ENCODE measurements at places on chromosomes 1 and 21. TPM values are rescaled to one million over a fixed set of nuclear protein-coding genes. Genes with fewer than 3 reads are reported as not detected.

Gene LRRC7
- not detected for total RNA-seq

Gene TLCD4
- 0.04 TPM for total RNA-seq

Gene HSD11B1
- total RNA-seq = 9.7 TPM

Gene LCK
- 323 TPM for total RNA-seq

Gene CYP4A22
- not detected for total RNA-seq

Gene TSHB
- not detected for total RNA-seq

Gene ITGB3BP
- 46.4 TPM for total RNA-seq

Gene LAMC1
- total RNA-seq = not detected

Gene MROH7
- total RNA-seq = 0.09 TPM

Gene RHBG
- not detected for total RNA-seq

Gene TTC22
- 3.6 TPM for total RNA-seq

Gene LIN9
- 10.3 TPM for total RNA-seq

Gene RGS8
- total RNA-seq = 0.08 TPM

Gene KRTAP10-11
- not detected for total RNA-seq

Gene NDC1
- 44.5 TPM for total RNA-seq

Gene SPTA1
- not detected for total RNA-seq

Gene SPRR4
- total RNA-seq = not detected

Gene ARMH1
- 65.8 TPM for total RNA-seq

Gene CRYAA
- not detected for total RNA-seq

Gene OR2G2
- total RNA-seq = not detected

Gene IFNGR2
- total RNA-seq = 8.5 TPM

Gene OXCT2
- 1.1 TPM for total RNA-seq

Gene PAX7
- total RNA-seq = not detected

Gene PERM1
- not detected for total RNA-seq

Gene OR2AJ1
- not detected for total RNA-seq

Gene ZNF593OS
- total RNA-seq = not detected

Gene CLDN17
- not detected for total RNA-seq

Gene TENT5C
- 30.2 TPM for total RNA-seq

Gene TRIM17
- 1.7 TPM for total RNA-seq
